A549 (cell line): ENCODE measurements at places on chromosomes 4 and X.

DNA sequence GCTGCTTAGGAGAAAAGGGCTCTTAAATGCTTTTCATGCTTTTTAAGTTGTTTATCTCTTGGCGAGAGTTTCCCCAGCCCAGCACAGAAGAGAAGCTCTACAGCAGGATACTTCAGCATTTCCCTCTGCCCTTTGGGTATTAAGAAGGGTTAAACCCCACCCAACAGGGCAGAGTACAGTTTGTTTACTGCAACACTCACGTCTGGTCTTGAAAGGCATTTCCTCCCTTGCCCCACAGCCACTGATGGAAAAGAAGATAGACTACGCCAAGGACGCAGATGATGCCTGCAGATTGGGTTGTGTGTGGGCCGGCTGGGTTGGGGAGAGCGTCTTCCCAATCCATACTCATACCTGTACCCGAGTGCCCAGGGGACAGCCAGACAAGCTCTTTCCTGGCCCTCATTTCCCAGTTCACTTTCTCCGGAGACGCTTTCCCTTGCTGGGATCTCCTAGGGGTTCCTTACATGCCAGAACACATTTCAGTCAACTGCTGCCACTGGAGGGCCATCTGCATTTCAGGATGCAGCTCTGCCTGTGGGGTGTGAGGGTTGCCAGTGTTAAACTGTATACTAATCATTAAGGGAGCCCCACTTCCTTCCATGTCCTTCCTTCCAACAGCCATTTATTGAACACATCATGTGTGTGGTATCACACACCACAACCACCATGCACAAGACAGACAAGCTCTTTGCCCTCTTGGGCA lies 96.5 kb upstream of the DHX15 start:
- no peak for DNase-seq

GRCh38 chr4:61320154-61320553 lies 120.0 kb downstream of the ADGRL3 start:
- DNase-seq = no peak

GRCh38 chr4:189036906-189037305 lies 897.7 kb downstream of the TRIML1 start:
- no peak for DNase-seq

GRCh38 chr4:52931243-52931642 lies 69.1 kb downstream of the RASL11B start:
- no peak for DNase-seq

DNA sequence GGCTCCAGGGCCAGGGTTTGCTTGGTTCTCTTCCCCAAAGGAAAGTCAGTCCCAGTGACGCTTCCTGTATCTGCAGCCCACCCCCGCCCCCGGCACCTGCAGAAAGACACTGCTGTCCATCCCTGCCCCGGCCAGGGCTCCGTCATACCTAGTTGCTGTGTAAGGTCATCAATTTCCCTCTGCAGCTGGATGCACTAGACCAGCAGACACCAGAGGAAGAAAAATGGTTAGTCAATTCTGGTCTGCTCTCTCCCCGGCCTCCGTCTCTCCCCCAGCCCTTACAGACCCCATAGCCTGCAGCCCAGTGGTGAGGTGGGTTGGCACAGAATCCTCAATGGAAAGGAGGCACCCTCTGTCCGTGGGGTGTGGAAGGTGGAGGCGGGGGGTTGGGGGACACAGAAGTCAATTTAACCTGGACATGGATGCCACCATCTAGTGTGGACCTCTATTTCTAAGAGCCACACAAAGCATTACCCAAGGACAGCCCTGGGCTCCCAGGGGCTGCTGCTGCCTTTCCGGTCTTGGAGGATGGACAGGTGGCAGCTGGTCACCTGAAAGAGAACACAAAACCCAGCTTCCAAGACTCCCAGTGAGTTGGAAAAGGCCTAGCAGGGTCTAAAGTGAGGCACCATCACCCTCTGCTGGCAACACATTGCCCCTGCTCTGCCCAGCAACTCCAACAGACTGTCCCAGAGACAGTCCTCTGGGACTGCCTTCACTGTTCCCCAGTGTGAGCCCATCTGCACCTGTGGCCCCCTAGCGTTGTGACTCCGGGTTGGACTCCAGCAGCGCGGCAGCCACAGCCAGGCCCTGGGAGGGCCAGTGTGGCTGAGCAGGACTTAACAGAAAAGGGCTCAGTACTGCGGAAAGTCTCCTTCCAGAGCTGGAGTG lies 40.2 kb upstream of the NHSL2 start:
- peak; percentile 16 for DNase-seq

DNA sequence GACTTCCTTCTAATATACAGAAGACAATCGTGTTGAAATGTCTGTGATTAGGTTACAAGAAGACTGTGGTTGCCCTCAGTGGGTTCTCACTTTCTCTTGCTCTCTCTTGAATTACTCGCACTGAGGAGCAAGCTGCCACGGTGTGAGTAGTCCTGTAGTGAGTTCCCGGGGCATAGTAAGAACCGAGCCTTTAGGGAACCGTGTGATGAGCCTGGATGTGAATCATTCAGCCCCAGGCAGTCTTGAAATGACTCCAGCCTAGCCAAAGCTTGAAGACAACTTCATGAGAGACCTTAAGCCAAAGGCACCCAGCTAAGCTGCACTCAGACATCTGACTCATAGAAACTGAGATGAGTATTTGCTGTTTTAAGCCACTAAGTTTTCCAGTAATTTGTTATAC lies 292.7 kb downstream of the SPOCK3 start:
- no peak for DNase-seq

GRCh38 chrX:39399387-39399786 lies 598.1 kb downstream of the MID1IP1 start:
- no peak for DNase-seq

DNA sequence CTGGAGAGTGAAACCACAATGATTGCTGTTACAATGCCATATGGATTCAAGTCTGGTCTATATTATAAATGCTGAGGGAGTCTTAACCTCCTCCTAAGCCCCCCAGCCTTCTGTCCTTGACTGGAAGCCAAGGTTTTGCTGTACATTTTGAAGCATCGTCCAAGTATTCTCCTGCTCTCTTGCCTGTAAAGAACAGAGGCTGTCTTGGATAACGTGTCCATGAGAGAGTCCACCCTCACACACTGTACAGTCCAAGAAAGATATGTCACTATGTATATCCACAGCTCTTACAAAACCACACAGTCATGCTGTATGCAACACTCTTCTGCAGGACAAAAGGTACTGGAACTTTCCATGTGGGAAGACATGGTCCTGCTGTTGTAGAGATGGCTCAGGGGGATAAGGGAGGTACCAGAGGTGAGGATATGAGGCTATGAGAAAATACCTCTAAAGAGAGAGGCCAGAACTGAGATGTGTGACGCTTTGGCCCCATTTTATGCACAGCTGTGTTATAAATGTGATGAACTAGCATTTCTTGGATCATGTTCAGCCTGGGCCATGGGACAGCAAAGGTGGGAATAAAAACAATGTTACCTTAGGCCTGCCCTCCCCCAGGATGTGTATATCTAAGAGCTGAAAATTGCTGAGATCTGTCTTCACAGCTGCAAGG lies 678.6 kb downstream of the IQCM start:
- DNase-seq = no peak

DNA sequence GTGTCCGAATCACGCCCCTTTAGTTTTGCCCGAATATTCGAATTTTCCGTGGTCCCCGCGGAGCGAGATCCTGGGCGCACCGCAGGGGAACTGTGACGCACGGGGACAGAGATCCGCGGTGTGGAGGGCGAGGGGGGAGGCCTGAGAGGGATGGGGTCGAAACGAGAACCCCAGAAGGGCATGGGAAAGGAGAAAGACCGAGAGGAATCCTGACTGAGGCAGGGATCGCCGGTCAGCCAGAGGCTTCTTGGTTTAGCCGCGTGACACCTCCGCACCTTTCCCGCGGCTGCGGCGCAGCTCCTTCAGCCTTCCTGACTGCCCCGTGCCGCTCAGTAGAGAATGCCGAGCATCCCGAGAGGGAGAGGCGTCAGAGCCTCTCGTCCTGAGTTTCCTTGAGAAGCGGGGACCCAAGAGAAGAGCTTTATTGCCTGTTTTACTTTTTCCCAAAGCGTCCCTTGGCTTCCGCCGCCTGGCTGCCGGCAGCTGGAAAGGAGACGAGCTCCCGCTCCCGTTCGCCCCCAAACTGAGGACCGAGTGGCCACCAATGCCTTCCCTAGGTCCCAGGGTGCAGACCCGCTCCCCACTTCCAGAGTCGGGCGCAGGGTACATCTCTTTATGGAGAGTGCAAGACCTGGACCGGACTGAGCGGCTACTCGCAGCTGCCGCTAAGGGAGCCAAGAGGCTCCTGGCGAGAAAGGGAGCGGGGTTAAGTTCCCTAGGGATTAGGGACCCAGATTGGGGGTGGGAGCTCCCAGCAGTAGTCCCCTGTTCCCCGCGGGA lies 911 bp upstream of the GPR50 start:
- DNase-seq = no peak

DNA sequence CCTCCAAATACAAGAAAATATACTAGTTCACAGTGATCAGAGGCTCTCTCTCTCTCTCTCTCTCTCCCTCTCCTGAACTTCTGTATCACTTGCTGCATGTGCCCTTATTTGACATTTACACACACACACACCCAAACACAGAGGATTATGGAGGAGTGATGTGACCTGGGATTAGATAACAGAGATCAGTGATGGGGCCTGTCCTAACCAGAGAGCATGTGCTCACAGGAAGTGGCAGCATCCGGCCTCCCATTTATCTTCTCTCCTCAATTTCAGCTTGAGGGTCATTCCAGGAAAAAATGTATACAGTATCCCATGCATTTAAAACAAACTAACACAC lies 143.0 kb downstream of the TSPAN5 start:
- no peak for DNase-seq
